Right ventricle myocardium inferior (tissue), 1 donor: ENCODE measurements at places on chromosomes 11 and 22.

DNA sequence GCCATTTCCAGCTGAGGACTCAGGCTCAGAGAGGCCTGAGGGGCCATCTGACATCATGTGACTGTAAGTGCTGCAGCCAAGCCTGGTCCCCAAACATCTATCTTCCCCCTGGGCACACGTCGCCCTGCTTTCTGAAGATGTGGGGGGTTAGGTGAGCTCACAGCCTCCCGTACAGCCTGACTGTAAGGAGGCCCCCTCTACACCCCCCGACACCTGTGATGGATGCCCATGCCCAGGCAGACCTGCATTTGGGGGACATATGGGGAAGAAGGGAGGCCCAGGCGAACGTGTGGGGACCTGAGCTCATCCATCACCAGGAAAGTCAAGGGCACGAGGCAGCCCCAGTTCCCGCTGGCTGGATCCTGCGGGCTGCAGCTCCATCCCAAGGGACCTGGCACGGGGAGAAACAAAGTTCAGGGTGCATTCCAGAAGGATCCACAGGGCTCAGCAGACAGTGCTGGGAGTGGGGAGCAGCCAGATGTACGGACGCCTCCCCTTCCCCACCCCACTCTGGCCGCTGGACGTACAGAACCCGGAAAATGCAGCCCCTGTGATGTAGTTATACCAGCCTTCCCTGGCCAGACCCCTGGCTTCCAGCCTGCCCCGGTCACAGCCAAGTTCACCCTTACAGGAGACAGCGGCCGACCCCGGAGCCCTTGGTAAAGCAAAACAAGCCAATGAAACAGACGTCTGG, 1431.4 kb downstream of the BRD1 start:
- DNase-seq: no peak

- no peak for DNase-seq
These were observed at the start of gene MRGPRX2 for GRCh38 chr11:19060629-19061028. Gene MRGPRX2, minus strand, starts transcription at chr11:19060717. Its CDS starts 4,315 bp downstream, at chr11:19056402.

- DNase-seq: no peak
These were observed 2.1 kb downstream of the SOX10 start for GRCh38 chr22:37982151-37982785.

DNA sequence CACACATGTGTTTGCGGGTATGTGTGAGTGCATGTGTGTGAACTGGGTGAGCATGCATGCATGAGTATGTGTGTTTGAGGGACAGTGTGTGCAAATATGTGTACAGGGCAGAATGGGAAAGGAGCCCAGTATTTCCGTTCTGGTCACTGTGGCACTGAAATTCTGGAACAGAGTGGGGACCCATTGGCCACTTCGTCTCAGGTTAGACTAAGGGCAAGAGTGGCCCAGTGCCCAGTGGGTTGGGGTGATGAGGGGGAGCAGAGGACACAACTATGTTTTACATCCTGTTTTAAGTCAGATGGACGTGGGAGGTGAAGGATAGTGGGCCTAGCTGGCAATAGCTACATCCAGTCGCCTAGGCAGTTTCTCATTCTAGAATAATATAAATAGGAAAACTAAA, 438.5 kb downstream of the DYNC2H1 start:
- no peak for DNase-seq

DNA sequence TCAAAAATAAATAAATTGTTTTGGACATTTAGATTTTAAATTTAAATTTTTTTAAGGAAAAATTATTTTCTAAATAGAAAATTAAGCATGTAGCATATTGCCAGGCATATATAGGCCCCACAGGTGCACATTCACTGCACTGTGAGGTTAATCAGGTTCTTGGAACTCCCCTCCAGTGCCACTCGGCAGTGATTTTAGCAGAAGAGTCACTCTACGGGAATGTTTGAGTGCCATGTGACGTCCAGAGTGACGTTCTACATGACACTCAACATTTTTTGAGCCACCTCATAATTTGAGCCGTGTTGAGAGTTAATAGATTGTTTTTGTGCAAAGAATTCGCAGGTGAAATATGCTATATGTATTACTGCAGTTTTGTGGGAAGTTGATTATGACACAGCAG, 77.4 kb downstream of the SWAP70 start:
- DNase-seq: no peak

DNA sequence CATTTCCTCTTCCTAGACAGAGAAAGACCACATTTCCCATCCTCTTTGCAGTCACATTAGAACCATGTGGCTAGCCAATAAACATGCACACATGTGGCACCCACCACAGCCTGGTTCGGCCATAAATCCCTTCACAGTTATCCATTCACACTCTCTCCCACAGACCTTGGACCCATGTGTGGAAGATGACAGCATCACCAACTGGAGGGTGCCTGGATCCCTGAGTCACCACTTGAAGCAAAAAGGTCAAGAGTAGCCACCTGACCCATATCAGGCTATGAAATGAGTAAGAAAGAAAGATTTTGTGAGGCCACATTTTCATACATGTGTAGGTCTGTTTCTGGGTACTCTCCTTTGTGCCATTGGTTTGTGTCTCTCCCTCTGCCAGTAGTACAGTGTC, 9.0 kb upstream of the TMEM121B start:
- no peak for DNase-seq

DNA sequence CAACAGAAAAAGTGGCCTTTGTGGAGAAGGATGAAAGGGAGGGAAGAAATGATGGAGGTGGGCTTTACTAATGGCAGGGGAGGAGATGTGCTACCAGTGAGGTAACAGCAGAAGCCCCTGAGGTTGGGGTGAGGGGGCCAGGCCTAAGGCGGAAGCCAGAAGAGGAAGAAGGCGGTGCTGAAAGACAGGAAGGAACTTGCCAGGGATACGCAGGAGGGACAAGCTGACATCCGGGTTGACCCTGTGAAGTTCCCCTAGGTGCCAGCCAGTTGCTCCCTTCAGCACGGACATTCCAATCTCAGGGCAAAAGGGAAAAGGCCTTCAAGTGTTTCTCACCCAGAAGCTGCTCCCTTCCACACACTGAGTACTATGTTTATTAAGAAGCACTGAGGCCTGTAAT, 2.3 kb upstream of the TIRAP start:
- DNase-seq: no peak

DNA sequence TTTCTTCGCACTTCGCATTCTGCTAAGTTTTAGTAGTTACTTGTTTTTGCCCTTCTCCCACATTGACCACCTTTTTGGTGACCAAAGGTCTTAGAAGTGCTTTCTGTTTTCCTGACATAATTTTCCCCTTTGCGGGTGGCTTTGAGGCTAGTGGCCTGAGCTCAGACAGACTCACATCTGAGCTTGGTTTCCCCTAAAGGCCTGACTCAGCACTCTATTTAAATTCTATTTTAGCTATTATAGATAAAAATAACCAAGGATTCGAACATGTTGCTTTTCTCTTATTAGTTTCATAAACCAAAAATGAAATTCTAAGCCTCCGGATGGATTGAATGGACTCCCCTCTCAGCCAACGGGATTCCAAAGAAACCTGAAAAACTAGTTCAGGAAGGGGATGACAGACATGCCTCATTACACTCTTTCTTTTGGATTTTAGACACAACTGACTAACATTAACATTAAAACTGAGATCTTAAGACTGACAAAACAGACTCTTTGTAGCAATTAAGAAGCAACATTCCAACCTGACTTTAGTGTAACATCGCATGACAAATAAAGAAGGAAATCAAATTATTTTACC, 258.5 kb downstream of the LUZP2 start:
- no peak for DNase-seq

GRCh38 chr11:60498399-60498798, 5.8 kb downstream of the MS4A12 start:
- DNase-seq: no peak

DNA sequence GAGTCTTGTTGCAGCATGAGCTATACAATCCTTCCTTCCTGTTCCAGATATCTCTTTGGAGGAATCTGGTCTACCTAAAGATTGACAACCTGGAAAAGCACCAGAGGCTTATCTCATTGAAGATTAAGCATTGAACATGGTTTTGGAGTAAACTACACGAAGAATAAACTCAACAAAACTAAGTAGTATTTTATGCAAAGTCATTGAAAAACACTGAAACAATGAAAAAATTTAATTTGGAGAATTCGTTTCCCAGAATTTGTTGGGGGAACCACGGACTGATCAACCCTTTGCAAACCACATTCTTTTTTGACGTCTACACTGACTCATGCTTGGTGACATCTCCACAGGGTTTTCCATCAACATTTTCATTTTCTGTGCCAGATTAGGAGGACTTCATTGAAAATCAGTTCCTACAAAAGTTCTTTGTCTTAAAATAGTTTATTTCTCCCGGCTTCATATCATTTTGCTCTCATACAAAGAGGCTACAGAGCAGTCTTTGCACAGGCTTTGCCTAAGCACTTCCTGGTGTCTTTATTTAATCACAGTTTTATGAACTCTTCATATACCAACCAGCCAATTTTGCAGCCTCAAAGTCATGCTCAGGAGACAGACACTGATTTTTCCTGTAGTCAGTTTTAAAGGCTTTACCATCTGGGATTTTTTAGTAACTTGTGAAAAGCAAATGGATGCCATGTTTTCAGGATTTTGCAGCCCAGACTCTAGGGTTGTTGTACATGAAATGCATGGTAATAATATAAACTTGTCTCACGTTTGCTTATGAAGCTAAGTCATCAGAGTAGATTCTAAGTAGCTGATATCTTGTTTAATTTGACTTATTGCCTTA, 186.3 kb downstream of the C11orf91 start:
- no peak for DNase-seq

DNA sequence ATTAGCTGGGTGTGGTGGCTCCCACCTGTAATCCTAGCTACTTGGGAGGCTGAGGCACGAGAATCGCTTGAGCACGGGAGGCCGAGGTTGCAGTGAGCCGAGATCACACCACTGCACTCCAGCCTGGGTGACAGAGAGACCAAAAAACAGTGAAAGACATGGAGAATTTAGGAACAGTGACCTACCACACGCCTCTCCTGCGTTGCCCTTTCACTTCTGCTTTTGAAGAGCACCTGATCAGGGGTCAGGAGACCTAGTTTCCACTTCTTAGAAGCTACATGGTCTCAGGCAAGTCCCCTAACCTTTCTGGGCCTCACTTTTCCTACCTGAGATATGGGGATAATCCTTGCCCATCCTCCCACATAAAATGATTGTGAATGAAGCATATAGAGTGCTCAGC, 12.2 kb downstream of the SLC35C1 start:
- no peak for DNase-seq

- no peak for DNase-seq
These were observed 56.8 kb downstream of the CD6 start for GRCh38 chr11:61028135-61028729.

- no peak for DNase-seq
These were observed 7.0 kb downstream of the PRSS23 start for GRCh38 chr11:86807360-86807759.

- no peak for DNase-seq
These were observed 31.2 kb downstream of the IL18 start for GRCh38 chr11:112132737-112133136.

DNA sequence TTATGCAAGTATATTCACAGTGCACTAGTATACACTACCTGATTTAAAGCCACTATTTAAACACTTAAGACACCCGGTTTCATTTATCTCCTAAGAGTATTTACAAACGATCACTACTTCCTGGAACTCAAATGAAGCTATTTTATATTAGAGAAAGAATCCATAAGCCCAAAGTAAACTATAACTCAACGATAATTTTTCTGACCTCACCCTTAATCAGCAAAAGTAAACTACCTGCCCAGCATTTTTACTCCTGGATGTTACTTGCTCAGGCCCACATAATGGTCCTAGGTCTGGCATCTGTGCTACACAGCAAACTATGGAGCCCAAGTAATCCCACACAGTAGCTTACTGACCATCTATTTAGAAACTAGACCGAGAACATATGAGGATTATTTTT, 33.4 kb downstream of the TSG101 start:
- DNase-seq: no peak

DNA sequence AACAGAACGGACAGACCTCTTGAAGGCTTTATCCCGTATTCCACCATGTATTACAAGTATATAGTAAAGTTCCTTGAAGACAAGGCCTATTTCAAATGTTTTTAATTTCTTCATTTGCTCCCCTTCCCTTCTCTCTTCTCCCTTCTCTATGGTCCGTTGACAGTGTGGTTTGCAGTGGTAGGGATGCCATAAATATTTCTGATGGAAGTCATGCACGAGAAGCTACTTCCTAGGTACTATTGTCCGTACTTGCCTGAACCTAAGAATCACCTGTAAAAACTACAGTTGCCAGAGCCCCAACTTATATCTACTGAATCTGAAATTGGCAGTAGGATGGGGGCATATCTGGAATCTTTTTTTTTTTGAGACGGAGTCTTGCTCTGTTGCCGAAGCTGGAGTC, 2.8 kb downstream of the PISD start:
- DNase-seq: no peak

GRCh38 chr11:120929090-120929489, 94.8 kb upstream of the TBCEL start:
- no peak for DNase-seq
